Activated T-cell treated with anti-CD3 and anti-CD28 coated beads, Interleukin-2, amount 50 U/mL, for 4 hours (primary cell): ENCODE measurements at places on chromosomes 7 and 10. TPM values are rescaled to one million over a fixed set of nuclear protein-coding genes. Genes with fewer than 3 reads are reported as not detected.

- no peak for DNase-seq
Observed at GRCh38 chr7:69804962-69805361, 206.7 kb downstream of the AUTS2 start.

GRCh38 chr7:138898255-138898654, 82.9 kb downstream of the KIAA1549 start:
- no peak for DNase-seq

CDH23 gene
- total RNA-seq = 0.71 TPM

HILPDA gene
- 23.7 TPM for total RNA-seq

DNA sequence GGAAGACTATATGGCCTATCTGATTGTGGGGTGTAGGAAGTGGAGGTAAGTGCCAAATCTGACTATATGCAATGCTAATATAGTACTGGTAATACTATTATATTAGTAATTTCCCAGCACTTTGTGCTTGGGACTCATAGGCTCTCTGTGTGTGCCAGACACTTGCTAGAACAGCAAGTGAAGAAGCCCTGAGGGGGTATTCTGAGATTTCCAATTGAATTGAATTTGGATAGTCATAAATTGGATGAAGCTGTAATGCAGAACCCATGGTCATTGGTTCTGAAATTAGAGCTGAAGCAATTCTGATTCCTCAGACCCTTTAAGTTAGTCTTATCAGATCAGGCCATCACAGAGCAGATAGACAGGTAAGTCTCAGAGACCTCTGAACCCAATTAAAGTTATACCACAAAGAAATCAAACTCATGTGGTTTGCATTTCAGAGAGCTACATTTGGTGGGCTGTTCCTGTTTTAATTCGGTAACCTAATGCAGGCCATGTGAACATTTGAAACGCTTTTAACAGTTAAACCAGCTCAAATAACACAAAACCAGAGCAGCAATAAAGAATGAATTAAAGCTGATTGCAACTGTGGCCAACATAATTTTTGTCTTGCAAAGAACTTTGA, 179.5 kb downstream of the CREB5 start:
- DNase-seq = no peak

DNA sequence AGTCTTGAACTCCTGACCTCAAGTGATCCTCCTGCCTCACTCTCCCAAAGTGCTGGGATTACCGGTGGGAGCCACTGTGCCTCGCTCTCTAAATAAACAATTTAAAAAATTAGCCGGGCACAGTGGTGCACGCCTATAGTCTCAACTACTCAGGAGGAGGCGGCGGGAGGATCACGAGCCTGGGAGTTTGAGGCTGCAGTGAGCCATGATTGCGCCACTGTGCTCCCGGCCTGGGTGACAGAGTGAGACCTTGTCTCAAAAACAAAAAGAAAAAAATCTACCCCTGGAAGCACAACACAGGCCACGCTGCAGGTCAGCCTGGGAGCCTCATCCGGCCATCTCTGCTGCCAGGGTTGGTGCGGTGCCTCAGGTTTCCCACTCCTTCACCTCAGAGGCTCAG, 3.8 kb upstream of the EIF3B start:
- DNase-seq = no peak

GRCh38 chr10:30330497-30331168, 18.4 kb downstream of the MTPAP start:
- no peak for DNase-seq

GRCh38 chr10:57785546-57785945, 482.1 kb downstream of the IPMK start:
- DNase-seq = no peak

GRCh38 chr10:83166344-83166743, 973.0 kb upstream of the GHITM start:
- DNase-seq = no peak

OR13A1 gene
- total RNA-seq = not detected

CCDC3 gene
- total RNA-seq = 0.08 TPM

- DNase-seq = no peak
Observed at GRCh38 chr7:93992421-93993110, 11.6 kb downstream of the BET1 start.

GRCh38 chr7:19368491-19368925, 223.3 kb upstream of the FERD3L start:
- no peak for DNase-seq

- DNase-seq = no peak
Observed at GRCh38 chr10:97016728-97017473, 168.9 kb downstream of the SLIT1 start.

PTF1A gene
- total RNA-seq = not detected

DNA sequence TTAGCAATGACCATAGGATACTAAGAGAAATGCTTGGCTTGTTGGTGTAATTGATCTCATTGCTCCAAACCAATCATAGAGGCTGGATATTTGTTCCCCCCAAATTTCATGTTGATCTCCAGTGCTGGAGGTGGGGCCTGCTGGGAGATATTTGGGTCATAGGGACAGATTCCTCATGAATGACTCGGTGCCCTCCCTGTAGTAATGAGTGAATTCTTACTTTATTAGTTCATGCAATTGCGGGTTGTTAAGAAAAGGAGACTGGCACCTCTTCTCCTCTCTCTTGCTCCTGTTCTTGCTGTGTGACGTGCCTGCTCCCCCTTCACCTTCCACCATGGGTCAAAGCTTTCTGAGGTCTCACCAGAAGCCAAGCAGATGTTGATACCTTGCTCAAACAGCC, 630.1 kb downstream of the CALN1 start:
- DNase-seq = no peak

GRCh38 chr10:113765910-113766309, 14.4 kb downstream of the PLEKHS1 start:
- DNase-seq = no peak

GRCh38 chr7:2034291-2035201, 198.2 kb downstream of the MAD1L1 start:
- no peak for DNase-seq

GRCh38 chr10:128178302-128178958, 52.2 kb upstream of the MKI67 start:
- peak; percentile 29 for DNase-seq

- no peak for DNase-seq
Observed at GRCh38 chr10:80516506-80517075, 21.1 kb upstream of the SH2D4B start.

SKIDA1 gene
- total RNA-seq = not detected

GRCh38 chr10:83937826-83938225, 201.5 kb upstream of the GHITM start:
- no peak for DNase-seq

CCNY gene
- total RNA-seq = 61.6 TPM

GRCh38 chr10:51230887-51231585, 156.7 kb downstream of the PRKG1 start:
- DNase-seq = no peak

GRCh38 chr10:118449521-118449920, 107.4 kb upstream of the FAM204A start:
- DNase-seq = no peak

GRCh38 chr7:41885078-41885477, 182.2 kb upstream of the INHBA start:
- no peak for DNase-seq

DNA sequence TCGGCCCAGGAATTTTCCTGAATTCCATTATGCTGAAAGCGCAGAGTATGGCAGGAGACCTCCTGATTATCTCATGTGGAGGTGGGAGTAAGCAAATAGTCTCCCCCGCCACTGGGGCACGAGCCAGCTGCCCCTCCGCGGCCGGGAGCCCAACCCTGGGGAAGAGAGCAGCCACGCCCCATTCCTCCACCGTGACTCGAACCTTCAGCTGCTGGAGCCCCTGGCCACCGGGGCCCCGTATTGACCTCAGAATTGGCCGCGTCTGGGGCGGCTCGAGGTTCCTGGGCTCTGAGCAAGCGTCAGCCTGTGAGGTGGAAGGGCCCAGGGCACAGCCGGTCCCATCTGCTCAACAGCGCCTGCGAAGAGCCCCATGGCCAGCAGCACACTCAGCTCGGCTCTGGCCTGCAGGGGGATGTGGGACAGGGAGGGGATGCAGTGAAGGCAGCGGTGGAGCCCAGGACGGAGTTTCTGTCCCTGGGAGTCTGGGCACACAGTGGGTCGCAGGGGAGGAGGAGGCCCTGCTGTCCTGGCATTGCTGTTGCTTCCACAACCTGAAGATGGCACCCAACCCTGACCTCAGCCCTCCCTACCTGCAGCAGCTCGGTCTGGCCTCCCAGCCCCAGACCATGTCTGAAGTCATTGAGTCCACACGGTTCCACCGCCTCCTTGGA, 97.8 kb downstream of the CHST15 start:
- DNase-seq = no peak

POLR2J2 gene
- 8.5 TPM for total RNA-seq

DNA sequence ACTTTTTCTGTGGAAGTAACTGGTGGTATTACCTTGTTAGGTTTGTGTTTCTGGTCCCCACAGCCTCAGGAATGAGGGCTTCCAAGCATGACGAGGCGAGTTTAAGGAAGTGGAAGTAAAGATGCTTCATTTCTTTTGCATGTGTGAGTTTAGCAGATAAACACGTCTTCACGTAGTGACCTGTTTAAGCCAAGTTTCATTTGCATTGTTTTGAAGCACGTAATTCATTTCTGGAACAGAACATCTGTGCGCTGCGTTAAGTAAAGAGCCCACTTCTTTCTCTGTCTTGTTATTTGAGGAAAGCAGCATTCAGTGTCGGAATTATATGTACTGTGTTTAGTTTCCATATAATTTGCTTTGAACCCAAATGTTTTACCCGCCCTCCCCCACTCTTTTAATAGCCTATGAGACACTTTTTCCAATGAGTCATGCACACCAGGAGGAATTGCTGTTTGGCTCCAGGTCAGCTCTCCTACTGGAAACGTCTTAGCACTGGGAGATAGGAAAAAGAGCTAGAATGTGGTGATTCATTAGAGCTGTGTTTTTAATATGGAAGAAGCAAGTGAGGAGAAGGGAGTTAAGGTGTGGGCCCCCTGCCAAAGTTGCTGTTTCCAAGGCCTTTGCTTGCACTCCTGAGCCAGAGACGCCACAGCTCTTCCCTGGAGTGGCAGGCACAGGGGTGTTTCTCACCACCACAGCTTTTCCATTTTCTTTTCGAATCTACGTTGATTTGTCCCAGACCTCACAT, 36.7 kb downstream of the BTBD16 start:
- no peak for DNase-seq

- no peak for DNase-seq
Observed at GRCh38 chr10:61024856-61025201, 80.8 kb upstream of the RHOBTB1 start.

EBF3 gene
- not detected for total RNA-seq

- no peak for DNase-seq
Observed at GRCh38 chr7:151376218-151376902, 33.5 kb downstream of the WDR86 start.

DNA sequence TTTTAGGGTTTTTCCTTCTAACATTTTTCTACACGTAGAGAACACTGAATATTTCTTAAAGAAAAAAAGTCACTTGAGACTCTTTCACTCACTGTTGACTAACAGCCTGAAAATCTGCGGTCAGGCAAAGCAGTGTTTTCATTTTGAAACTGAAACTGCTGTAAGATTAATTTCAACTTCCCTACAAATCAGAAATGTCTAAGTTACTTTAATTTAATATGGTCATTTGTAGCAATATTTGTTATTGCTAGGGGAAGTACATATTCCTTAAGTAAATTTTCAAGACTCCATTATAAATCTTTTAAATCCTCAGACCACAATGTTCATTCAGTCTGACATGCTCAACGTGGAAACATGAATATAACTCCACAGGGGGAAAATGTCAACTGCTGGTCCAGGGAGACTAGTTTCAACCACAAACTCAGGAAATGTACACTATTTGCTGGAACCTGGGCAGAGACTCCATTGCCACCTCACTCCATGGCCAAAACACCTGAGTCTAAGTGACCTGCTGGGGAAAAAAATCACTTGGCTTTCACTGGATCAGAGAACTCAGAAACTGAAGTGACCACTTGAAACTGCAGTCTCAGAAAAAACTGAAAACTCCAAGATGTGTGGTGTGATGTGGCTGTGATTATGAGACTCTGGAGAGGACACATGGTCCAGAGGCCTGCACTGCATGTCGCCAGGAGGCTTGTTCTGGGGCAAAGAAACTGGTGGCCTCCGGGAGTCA, 161.2 kb downstream of the TAX1BP1 start:
- DNase-seq = no peak
